ENCODE measurements at places on chromosomes 5 and 9.

- no peak for DNase-seq
Observed at GRCh38 chr9:136674786-136675349, 12.2 kb downstream of the EGFL7 start.

DNA sequence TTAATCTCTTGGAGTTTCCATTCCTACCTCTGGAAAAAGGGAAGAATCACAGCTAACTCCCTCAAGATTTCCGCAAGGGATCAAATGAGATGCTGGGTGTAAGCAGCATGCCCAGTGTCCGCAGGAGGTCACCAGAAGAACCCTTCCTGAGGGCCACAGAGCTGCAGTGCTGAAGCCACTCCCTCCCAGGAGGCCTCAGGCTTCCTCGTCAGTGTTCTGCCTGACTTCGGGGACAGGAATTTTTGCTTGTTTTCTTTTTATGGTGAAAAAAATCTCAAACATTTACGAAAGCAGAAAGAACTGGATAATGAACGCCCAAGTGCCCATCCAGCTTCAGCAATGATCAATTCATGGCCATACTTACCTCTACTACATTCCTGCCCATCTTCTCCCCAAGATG is 183.0 kb downstream of the CDK5RAP2 start:
- no peak for DNase-seq

GRCh38 chr9:71357346-71357745 is 235.9 kb upstream of the TRPM3 start:
- DNase-seq, result no peak

- no peak for DNase-seq
Observed at GRCh38 chr5:95953021-95953702, 8.5 kb downstream of the ELL2 start.

- DNase-seq, result no peak
Observed at GRCh38 chr5:150035139-150035895, 34.8 kb downstream of the HMGXB3 start.

Data from type B pancreatic cell (in vitro differentiated cells).